ENCODE measurements at places on chromosomes 6 and 20.

GRCh38 chr6:159116343-159116742 lies 52.9 kb upstream of the FNDC1 start:
- no peak for DNase-seq

GRCh38 chr20:40462566-40462965 lies 226.5 kb downstream of the MAFB start:
- DNase-seq = no peak

DNA sequence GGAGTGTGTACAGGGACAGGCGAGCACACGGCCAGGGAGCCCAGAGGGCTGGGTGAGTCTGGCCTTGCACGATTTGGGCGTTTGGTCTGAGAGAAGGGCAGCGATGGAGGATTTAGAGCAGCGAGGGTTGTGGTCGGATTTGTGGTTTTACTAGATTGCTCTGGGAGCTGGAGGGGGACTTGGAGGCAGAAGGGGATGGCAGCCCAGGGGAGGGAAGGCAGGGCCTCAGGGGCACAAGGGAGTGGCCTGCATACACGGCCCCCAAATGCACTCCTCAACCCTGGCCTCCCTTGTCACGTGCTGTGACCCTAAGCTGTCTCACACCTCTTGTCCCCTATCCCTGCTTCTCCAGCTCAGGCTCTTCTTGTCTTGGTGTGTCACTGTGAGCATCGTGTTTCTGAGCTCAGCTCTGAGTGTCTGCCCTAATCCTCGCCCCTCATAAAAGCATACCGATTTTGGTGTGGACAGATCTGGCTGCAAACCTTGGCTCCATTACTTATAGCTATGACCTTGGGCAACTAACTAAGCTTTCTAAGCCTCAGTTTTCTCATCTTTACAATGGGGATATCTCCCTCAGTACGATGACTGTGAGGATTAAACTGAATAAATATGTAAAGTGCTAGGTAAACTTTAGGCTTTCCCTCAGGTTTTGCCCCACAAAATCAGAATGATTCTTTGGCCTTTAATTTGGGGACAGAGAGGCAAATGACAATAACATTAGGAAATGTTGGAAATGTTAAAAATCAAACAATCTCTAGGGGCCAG lies 120.1 kb upstream of the ARMC2 start:
- no peak for DNase-seq

GRCh38 chr6:155340464-155341129 lies 26.3 kb upstream of the TFB1M start:
- DNase-seq = no peak

DNA sequence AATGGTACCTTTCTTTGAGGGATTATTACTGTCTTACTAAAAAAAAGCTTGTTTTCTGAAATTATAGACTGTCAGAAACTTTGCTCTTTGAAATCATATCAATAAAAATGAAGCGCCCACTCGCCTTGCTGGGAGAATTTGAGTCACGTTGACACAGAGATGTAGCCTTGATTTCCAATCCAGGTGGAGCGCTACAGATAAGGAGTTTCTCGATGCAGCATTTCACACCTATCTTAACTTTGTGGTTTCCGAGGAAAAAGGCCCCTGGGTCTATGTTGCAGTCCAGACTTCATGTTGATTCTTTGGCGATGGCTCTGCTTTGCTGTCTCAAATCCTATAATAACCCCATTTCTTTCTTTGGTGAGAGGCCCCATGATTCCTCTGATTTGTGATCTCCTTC lies 158.1 kb upstream of the ARG1 start:
- no peak for DNase-seq

Measured in muscle of arm (tissue), 14 donors.